ENCODE measurements at places on chromosomes 2 and 18.

DNA sequence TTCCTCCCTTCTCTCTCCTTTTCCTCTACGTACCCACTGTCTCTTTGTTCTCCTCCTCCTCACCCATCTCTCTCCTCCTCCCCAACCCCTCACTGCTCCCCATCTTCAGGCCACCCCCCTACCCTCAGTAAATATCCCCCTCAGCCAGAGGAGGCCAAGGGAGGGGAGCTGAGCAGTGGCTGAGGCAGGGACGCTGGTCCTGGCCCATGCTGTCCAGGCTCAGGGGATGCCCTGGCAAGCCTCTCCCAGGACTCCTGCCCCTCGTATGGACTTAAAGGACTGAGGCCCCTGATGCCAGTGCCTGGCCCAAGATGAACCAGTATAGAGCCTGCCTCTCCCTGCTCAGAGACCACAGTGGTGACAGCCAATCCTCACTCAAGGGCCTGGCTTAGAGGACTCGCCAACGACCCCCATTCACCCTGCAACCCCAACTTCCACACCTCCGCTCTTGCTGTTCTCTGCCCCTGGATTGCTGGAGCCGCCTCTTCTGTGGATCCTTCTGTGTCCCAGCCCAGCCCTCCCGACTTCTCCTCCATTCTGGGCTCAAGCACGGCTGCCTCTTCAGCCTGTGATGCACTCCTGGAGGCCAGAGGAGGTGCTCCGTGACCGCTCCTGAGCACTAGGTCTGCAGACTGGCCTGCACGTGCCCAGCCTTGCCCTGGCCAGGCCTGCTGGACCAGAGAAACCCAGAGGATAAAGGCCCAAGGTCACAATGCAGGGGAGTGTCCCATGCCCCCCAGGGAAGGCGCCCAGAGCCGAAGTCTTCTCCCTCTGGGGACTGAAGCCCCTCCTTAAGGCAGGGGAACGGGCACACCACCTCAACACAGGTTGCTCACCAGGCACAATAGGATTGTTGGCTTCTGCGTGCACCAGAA, 9.5 kb upstream of the DUSP2 start:
- no peak for DNase-seq

GRCh38 chr2:68837164-68837860, 33.9 kb downstream of the BMP10 start:
- peak; percentile 71 for DNase-seq

DNA sequence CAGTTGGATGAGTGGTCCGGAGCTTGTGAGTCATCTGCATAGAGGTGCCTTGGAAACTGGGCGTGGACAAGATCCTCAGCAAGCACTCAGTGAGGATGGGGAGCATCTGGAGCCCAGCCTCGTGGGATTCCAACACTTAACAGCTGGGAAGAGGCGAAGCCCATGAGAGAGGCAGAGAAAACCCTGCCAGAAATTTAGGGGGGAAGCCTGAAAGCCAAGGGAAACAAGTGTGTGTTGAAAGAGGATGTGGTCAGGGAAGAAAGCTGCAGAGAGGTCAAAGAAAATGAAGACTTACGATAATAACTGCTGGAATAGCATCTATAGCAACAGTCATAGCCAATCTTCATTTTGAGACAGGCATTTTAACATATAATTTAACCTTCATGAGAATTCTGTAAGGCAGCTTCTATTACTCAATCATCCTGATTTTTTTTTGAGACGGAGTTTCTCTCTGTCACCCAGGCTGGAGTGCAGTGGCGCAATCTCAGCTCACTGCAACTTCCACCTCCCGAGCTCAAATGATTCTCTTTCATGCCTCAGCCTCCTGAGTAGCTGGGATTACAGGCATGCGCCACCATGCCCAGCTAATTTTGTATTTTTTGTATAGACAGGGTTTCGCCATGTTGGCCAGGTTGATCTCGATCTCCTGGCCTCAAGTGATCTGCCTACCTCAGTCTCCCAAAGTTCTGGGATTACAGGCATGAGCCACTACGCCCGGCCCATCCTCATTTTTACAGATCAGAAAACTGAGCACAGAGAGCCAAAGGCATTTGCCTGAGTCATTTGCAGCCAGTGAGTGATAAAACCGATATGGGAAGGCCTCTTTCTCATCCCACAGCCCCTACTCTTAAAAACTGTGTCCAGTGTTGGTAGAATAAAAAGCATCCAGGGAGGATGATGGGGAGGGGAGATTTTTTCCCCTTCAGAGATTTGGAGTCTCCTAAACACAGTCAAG, 214.4 kb upstream of the EPAS1 start:
- DNase-seq, result peak; percentile 76

GRCh38 chr2:40339026-40339425, 112.9 kb downstream of the SLC8A1 start:
- DNase-seq, result no peak

DNA sequence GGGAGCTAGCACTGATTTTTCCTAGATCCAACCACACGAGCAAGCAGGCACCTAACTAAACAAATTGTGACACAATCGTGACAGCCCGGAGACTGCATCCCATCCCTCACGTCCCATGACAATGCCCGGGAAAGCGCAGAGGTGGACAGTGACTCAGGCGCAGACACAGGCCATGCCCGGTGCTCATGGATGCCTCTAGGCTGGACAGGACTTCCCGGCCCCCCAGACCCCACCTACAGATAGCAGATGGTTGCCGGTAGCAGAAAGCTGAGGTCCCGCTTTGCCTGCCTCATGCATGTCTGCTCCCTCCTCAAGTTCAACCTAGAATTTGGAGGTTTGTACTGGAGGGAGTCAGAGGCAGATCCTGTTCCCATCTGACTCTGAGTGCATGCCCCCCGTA, 81.0 kb downstream of the TPO start:
- no peak for DNase-seq

DNA sequence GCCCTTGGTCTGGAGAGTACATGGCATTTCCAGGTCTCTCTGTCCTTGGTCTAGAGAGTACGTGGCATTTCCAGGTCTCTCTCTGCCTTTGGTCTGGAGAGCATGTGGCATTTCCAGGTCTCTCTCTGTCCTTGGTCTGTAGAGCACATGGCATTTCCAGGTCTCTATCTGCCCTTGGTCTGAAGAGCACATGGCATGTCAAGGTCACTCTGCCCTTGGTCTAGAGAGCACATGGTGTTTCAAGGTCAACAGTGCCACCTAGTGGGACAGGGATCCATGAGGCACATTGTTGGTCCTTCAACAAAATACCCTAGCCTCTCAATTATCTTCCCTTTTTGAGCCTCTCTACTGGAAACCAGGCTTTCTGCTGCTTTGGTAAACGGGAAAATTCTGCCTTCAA, 250.2 kb downstream of the OTX1 start:
- no peak for DNase-seq

DNA sequence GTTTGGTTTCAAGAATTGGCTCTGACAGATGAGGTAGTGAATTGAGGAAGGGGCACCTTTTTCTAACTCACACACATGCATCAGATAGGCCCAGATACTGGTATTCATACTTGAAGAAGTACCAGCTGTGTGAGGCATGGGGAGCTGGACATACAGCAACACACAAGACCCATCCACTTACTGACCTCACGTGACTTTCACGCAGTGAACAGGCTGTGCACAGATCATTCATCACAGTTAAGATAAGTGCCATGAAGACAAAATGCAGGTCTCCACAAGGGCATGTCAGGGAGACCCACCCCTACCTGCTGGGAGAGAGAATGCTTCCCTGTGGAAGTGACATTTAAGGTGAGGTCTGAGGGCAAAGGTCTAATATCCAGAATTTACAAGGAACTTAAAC, 38.6 kb downstream of the SP110 start:
- no peak for DNase-seq

GRCh38 chr18:64929036-64929435, 780.1 kb upstream of the LINC00305 start:
- DNase-seq, result no peak

DNA sequence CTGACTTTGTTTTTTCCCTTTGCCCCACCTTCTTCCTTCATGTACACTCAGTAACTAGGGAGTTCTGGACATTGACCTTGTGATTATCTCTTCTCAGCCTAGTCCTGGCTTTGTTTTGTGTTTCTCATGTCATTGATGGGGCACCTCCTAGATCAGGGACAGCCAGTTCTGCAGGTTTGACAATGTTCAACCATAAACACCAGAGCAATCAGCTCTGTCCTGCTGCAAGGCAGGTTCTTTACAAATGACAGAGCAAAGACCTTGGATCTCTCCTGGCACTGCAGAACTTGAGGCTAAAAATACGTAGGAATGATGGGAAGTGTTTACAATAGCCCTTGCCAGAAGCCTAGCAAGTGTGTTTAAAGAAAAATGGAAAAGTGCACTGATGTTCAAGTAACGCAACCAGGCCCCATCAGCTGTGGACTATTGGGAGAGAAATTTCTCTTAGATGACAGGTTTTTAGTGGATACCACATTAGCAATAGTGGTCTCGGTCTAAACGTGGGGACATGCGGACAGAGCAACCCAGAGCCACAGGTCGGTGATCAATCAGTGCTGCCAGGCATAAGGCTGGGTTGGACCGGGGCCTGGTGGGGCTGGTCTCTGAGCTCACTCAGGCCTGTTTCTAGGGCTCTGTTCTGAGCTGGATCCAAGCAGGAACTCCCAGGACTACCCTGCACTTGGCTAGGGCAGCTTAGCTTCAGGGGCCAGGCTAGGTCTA, 76.8 kb downstream of the SOWAHC start:
- DNase-seq, result peak; percentile 40

DNA sequence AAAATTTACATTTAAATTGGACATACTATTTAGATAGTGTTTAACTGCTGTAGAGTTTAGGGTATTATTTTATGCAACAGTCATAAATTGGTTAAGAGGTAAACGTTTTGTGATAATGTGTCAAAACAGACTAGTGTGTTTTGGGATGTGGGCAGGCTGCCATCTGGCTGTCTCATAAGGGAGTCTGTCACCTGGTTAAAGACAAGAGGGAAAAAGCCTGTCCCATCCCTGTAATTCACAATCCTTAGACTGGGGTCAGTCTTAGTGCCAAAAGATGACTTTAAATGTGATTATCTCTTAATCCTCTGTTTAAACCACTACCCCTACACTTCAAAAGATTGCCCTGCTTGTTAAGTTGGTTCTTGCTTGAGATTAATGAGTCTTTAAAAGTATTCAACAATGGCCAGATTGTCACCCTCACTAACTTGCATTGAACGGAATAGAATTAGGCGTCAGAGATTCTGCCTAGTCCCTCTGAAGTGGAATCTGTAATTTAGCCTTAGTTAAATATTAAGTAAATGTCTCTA, 59.2 kb downstream of the SGPP2 start:
- no peak for DNase-seq
